ENCODE measurements at places on chromosomes 5 and 9.

- DNase-seq = no peak
Observed at GRCh38 chr5:148991566-148991965, 71.3 kb downstream of the SH3TC2 start.

DNA sequence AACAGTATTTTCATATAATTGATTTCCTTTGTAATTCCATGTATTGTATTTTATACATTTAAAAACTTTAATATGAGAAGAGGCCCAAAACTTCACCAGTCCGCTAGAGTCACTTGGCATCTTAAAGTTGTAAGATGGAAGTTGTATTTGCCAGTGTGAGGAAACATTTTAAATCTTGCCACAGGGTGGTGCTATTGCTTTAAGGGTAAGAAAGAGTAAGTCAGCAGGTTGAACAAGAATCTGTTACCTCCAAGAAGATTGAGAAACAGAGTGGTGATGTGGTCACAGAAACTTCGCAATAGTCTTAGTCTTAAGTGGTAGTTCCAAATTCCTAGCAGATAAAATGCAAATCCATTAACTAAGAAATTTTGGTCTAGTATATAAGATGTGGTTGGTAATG is 39.8 kb upstream of the RANBP6 start:
- no peak for DNase-seq

DNA sequence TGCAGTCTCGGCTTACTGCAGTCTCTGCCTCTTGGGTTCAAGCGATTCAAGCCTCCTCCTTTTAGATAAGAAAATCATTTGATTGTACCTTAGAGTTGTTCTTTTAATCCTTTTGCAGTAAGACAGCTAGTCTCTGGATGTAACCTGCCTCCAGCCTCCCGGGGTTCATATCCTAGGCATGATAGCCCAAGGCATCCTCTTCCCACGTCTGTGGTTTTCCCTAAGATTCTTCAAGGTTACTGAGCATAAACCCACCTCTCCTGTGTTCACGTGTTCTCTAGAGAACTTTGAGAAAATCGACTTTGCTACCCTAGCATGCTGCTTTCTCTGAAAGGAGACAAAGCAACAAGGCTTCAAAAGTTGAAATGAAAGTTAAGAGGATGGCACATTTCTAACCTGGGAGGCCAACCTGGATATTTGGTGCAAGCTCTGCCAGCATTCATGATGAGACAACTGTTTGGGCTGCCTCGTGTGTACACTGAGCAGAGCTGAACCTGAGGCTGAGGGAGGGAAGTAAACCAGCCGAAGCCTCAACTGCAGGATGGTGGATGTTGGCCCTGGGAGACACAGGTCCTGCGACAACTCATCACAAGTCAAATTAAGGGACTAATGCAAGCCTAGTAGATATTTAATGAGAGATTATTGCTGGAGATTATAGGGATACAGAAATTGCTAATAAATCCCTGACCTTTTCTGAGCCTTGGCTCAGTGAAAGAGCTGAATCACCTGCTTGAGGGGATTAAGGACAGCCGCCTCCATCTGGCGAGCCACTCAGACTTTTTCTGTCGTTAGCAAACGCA is 261.8 kb downstream of the ARHGAP26 start:
- DNase-seq = no peak

DNA sequence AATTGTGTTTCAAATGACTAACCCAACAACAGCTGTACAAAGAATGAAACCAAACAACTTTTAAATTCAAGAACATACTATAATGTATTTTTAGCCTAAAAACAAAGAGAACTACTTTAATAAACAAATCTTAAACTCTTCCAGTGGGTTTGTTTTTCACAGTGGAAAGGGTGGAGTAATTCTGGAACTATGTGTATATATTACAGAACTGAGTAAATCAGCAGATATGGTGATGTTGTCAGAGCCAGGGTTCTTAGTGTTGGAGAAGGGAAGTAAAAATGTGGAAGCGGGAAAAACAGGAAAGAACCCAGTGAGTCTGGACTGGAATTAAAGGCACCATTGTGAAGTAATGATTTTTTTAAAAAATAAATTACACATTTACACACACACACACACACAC is 144.9 kb downstream of the CDK5RAP2 start:
- no peak for DNase-seq

DNA sequence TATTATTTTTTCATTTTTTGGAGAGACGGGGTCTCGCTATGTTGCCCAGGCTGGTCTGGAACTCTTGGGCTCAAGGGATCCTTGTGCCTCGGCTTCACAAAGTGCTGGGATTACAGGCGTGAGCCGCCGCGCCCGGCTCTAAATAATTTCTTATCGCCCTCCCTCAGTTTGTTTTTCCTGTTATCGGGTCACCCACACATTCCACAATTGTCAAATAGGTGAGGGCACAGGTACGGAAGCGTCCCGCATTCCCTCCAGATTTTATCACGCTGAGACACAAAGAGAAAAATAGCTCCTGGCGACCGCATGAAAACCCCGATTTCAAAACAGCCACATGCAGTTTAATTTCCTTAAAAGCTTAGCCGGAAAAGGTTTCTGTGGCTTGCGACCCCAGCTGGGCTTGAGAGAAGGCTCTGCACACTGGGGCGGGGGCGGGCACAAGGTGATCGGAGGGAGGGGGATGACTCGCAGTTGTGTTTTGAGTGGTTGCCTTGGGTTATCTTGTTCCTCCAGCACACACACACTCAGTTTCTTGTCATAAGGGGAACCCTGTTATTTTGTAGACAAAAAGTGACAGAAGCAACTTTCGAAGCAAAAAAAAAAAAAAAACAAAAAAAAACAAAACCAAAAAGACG is 717 bp upstream of the IQGAP2 start:
- no peak for DNase-seq

- DNase-seq = no peak
Observed at GRCh38 chr5:172645271-172646055, 4.4 kb downstream of the NEURL1B start.

GRCh38 chr5:148458036-148458888 is 74.5 kb downstream of the FBXO38 start:
- DNase-seq = no peak

DNA sequence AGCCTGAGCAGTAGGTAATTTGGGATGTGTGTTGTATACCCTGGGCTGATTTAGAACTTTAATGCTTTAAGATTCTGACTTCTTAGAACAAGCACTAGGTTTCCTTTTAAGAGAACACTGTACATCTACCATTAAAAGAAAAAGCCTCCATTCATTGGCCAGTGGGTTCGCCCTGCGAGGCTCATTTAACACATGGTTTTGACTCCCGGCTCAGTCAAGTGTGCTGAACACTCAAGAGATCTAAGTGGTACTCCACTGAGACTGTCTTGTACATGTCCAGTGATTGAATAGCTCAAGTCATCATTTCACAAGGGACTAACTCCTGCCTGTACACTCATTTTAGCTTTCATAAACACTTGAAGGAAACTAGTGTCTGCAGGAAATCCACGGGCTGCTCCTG is 3.9 kb downstream of the FUBP3 start:
- DNase-seq = no peak

GRCh38 chr9:111427186-111427585 is 57.0 kb downstream of the ECPAS start:
- DNase-seq = no peak
